ENCODE measurements at places on chromosomes 13 and 19.
A peak's percentile ranks its signal among the peaks of the same experiment; 100 is the strongest.

- DNase-seq = peak; percentile 98
Measured at GRCh38 chr19:44752816-44753625, 4.5 kb downstream of the BCL3 start.

DNA sequence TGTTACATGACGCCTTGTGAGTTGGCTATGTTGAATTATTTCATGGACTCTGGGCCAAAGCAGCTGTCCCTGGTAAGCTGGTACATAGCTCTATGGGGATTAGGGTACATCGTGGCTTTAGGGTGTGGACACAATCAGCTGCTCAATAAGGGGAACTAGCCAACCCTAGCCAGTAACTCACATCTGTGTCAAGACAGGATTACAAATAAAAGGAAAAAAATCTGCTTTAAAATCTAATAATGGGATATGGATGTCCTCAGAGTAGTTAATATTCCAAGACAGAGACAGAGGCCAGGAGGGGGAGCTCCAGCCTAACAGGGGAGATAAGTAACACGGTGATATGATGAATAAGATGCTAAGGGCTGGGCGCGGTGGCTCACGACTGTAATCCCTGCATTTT, 21.1 kb upstream of the ZNF766 start:
- DNase-seq = peak; percentile 66

- no peak for DNase-seq
Measured at GRCh38 chr19:43308244-43308815, 39.0 kb upstream of the PSG9 start.

DNA sequence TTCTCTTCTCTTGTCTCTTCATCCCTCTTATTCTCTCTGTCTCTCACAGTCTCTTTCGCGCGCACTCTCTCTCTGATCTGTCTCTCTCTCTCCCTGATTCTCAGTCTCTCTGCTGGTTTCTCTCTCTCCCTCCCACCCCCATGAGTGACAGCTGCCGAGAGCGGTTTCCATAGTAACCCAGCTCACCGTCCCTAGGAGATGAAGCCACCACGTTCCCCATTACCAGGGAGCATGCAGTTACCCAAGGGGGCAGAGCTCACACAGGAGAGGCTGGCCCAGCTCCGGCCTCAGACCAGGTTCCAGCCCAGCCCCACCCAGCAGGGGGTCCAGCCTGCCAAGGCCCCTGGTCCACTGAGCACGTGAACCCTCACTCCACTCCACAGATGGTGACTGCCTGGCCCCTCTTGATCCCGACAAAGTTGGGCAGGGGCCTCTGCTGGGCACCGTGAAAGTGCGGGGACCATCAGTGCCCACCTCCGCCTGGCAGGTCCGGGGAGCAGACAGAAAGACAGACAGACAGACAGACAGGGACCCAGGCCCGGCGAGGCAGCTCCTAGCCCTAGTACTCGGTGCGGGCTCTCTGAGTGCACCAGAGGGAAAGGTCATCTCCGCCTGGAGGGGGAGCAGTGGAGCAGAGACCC, 50.6 kb downstream of the CELF5 start:
- DNase-seq = peak; percentile 38

- no peak for DNase-seq
Measured at GRCh38 chr19:8506402-8506957, 4.0 kb upstream of the PRAM1 start.

Measured in CD4-positive, alpha-beta T cell treated with Interleukin-21 for 1 hour (primary cell).